SW480 (cell line): ENCODE measurements at places on chromosomes 7 and 10.
A peak's percentile ranks its signal among the peaks of the same experiment; 100 is the strongest.

- DNase-seq, result no peak
These were observed 475.5 kb downstream of the RPS24 start for GRCh38 chr10:78508955-78509748.

DNA sequence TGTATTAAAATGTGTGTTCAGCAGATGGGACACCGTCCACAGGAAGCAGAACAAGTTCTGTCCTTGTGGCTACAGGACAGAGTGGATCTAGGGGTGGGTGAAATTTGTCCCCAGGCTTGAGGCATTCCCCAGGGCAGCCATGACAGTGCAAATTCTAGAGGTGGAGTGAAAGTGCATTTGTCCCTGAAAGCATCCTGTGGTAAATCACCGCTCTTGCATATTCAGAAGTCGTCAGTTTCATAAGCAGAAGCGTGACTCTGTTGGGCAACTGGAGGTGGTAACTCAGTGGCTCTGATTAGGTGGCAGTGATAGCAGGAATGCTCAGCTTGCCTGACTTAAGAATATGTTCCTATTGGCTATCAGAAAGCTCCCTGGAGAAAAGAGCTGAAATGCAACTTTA lies 96.6 kb downstream of the SNX10 start:
- DNase-seq, result no peak

DNA sequence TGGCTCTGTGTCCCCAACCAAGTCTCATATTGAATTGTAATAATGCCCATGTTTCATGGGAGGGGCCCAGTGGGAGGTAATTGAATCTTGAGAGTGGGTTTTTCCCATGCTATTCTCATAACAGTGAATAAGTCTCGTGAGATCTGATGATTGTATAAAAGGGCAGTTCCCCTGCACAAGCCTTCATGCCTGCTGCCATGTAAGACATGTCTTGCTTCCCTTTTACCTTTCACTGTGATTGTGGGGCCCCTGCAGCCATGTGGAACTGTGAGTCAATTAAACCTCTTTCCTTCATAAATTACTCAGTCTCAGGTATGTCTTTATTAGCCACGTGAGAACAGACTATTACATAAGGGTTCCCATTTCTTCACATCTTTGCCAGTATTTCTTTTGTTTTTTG lies 97.1 kb upstream of the CPXM2 start:
- no peak for DNase-seq

GRCh38 chr7:97480772-97481390 lies 251.0 kb upstream of the TAC1 start:
- no peak for DNase-seq

- DNase-seq, result no peak
These were observed 92.6 kb downstream of the MLLT10 start for GRCh38 chr10:21626457-21627161.

DNA sequence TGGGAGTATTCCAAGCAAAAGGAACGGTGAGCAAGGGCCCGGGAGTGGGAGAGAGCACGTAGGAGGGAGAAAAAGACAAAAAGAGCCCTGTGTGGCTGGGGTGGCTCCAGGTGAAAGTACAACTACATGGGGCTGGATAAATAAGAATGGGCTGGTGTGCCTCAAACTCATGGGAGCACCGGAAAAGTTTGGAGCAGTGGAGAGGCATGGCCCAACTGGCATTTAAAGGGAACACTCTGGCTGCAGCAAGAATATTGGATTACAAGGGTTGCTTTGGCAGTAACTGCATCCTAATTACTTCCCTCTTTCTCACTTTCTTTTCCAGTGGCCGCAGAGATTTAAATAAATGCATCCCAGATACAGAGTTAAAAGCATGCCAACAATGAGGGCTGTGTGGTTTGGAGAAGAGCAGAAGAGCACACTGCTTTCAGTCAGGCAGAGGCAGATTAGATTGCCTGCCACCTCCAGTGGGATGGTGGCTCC lies 39.1 kb upstream of the HERPUD2 start:
- no peak for DNase-seq

- peak; percentile 20 for DNase-seq
These were observed 730.6 kb upstream of the IGFBP3 start for GRCh38 chr7:46651561-46652088.

DNA sequence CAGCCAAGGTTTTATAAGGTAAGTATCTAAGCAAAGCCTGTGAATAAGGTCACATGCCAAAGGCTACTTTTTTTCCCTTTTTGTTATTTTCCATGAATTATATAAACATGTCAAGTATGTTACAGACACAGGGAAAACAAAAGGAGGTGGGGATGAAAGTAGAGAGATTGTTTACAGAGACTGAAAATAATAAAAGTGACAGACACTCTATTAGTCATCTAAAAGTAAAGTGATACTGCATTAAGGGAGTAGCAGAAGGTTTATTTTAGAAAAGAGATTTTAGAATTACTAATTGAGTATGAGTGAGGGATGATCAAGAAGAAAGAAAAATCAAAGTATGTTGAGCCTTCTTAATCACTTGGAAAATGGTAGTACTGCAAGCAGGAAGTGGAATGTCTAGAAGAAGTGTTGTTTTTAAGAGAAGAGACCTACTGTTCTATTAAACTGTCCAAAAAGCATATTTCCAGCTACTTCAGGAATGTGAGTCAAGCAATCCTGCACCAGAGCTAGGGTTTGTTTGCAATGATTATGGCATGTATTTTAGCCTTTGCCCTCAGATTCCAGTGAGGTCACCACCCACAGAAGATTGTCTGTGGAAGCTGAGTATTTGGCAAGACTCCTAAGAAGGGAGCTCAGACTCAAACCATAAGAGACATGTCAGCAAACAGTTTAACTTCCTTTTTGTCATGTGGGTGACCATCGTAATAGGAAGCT lies 177.9 kb upstream of the PLXDC2 start:
- no peak for DNase-seq

DNA sequence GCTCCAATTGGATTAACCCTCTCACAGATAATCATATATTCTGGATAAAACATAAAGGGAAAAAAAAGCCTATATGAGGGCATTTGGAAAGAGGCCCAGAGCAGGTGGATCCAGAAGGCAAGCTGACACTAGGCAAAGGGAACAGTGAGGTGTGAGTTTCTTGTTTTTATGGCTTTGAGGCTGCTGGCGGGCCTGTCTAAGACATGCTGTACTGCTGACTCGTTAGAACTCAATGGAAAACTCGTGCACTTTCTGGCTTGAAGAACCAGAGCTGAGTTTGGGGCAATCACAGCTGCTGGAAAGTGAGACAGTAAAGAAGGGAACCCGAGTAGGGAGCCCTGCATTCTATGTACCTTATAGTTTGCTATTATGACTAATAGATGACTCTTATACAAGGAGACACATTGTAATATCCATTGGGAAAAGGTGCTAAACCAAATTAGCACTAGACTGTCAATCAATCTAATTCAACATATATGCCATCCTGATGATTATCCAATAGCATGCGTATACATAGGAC lies 637.1 kb downstream of the GATA3 start:
- no peak for DNase-seq

GRCh38 chr10:133357285-133358161 lies at the start of gene FUOM:
FUOM (minus strand) TSS chr10:133358019; CDS start chr10:133358007, 12 bp downstream.
- DNase-seq, result peak; percentile 58

DNA sequence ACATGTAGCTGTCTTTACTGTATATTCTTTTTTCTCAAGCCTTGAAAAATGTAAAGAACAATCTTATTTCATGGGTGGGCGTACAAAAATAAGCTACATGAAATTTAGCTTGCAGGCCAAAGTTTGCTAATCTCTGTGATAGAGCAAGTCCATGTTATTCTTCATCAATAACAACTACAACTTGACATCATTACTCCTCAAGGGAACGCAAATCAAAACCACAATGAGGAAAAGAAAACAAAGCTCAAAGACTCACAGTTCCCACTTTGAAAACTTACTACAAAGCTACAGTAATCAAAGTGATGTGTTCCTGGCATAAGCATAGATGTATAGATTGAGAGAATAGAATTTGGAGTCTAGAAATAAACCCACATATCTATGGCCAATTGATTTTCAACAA lies 62.5 kb downstream of the GNA12 start:
- no peak for DNase-seq

- no peak for DNase-seq
These were observed 263.6 kb upstream of the AUTS2 start for GRCh38 chr7:69334701-69335100.

GRCh38 chr7:30200591-30200990 lies 65.8 kb downstream of the MTURN start:
- DNase-seq, result no peak

- no peak for DNase-seq
These were observed 28.3 kb downstream of the WDR86 start for GRCh38 chr7:151381348-151382078.

DNA sequence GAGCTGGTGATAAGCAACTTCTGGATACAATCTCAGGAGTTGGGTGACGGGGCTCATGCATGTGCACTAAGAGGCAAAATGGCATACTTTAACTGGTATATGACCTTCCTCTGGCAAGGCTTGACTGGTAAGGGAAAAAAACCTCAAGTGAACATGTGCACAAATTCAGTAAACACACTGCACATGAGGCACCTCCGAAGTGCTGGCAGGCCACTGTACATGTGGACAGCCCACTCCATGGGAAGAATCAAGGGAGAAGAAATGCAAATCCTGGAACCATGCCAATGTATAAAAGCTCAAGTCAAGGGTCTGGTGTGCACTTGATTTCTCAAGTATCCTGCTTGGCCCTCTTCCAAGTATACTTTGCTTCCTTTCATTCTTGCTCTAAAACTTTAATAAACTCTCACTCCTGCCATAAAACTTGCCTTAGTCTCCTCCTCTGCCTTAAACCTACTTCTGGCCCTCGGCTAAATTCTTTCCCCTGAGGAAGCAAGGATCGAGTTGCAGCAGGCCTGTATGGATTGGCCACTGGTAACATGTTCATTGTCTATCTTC lies 167.2 kb downstream of the RAMP3 start:
- no peak for DNase-seq

- DNase-seq, result no peak
These were observed 363.7 kb downstream of the BMPER start for GRCh38 chr7:34269084-34269483.

DNA sequence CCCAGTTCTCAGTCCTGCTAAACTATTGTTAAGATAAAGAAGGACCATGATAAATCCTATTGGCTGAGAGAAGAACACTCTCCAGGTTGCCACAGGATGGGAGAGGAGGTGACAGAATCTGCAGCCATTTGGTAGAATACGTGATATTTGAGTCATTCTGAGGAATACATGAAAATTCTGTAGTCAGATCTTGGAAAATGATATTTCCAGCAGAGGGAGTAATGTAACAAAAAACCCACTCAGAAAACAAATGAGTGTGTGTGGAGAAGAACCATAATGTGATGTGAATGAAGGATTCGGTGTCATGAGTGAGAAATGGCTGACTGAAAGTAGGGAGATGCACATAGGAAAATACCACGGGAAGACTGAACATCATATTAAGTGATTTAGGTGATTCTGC lies 128.5 kb upstream of the PFKP start:
- no peak for DNase-seq

- DNase-seq, result peak; percentile 6
These were observed 573.9 kb downstream of the GATA3 start for GRCh38 chr10:8628351-8628750.

- peak; percentile 66 for DNase-seq
These were observed 860 bp downstream of the SEC31B start for GRCh38 chr10:100518761-100519241.

- no peak for DNase-seq
These were observed 61.6 kb upstream of the OPALIN start for GRCh38 chr10:96420228-96421009.

DNA sequence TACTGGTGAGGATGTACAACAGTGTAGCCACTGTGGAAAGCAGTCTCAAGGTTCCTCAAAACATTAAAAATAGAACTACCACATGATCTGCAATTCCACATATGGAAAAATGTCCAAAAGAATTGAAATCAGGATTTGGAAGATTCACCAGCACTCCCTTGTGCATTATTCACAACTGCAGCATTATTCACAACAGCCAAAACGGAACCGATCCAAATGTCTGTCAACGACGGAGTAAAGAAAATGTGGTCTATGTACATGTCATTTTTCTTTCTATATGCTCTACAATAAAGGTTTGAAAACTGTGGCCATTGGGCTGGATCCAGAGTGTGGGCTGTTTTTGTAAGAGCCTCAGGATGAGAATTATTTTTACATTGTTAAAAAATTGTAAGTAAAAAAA lies 1206.1 kb upstream of the CELF2 start:
- DNase-seq, result no peak

DNA sequence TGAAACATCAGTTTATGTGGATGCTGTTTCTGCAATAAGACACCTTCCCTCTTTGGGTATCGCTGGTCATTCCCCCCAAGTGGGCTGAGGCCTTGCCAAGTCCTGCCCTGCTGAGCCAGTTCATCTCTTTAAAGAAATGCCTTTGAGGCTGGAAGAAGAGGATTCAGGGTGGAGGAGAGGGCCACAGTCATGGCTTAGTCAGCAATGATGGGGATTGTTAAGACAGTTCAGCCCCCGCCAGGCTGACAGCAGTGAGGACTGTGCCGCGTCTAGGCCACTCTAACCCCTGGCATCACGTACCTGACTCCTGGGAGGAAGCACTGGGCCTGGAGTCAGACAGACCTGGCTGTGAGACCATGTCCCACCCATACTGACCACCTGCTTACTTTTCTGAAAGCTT lies 48.3 kb downstream of the PNLIPRP2 start:
- DNase-seq, result no peak

DNA sequence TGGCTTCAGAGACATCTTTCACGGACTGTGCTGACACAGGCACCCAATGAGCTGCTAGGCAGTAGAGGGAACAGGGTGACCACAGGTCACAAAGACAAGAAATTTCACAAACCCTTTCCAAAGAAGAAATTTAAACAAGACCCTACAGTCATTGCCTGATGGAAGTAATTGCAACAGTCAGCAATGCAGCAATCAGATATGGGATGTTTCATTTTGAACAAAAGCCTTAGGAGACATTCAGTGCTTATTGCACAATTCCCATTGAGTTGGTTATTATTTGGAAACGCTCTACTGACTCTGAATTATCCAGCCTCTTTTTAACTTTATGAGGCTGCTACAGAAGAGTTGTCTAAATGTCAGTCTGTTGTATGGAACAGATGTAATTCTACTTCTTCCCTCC lies 85.5 kb downstream of the ETV1 start:
- no peak for DNase-seq

- no peak for DNase-seq
These were observed 77.5 kb upstream of the HABP2 start for GRCh38 chr10:113475381-113475807.

GRCh38 chr7:12066521-12066920 lies 144.6 kb upstream of the TMEM106B start:
- DNase-seq, result peak; percentile 88

DNA sequence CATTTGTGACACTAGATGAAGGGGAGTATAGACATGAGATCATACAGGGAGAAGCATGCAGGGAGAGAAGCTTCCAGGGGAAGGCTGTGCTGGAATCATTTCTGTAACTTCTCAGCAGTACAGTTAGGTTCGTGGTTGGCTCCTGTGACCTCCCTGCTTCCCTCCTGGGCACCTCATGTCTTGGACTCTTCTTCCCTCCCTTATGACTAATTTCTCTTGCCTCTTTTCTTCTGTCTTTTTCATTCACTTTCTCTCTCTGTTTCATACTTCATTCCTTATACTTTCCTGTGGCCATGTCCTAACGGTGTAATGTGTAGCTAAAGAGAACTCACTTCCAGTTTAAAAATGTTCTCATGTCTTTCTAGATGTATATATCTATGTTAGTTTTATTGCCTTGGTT lies 19.1 kb upstream of the HKDC1 start:
- no peak for DNase-seq

GRCh38 chr7:80410081-80410480 lies 101.8 kb downstream of the GNAT3 start:
- DNase-seq, result no peak
